ENCODE measurements at places on chromosomes 11 and 22. TPM values are rescaled to one million over a fixed set of nuclear protein-coding genes. Genes with fewer than 3 reads are reported as not detected.

MYO7A gene
- total RNA-seq, result 11.2 TPM

KLHL35 gene
- total RNA-seq, result 0.32 TPM

SSTR3 gene
- not detected for total RNA-seq

GRCh38 chr11:2432628-2433071 lies 11.7 kb downstream of the TRPM5 start:
- no peak for DNase-seq

GRCh38 chr11:2139621-2140337 lies 590 bp upstream of the IGF2 start:
- DNase-seq, result no peak

DNA sequence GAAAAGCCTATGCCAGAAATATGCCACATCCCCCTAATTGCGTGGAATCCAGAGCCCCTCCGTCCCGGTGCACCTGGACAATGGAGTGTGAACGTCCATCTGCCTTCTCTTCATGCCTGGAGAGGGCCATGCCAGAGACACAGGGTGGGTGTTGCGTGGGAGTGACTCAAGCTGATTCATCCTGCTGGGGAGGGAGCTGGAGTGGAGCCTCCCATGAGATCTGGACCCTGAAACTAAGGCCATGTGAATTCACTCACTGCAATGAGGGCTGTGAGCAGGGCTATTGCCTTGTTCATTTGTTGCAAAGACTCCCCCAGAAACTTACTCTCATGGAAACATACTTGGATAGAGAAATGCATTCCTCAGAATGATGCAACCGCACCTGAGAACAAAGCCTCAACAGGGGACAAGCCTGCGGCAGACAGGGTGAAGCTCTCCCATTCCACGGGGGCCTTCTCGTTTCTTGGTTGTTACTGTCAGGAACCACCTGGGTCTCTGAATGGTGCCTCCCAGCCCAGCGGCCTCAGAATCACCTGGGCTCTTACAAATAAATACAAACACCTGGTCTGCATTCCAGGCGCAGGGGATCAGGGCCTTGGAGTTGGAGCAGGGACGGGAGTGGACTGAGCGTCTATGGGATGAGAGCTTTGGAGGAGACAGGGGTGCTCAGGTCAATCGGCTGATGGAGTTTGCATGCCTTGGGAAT lies 1031.2 kb downstream of the BRD1 start:
- no peak for DNase-seq

- no peak for DNase-seq
Measured at GRCh38 chr11:45142241-45143055, 4.0 kb upstream of the PRDM11 start.
